ENCODE measurements at places on chromosomes 3 and 15. TPM values are rescaled to one million over a fixed set of nuclear protein-coding genes. Genes with fewer than 3 reads are reported as not detected.

FBN1 gene
- total RNA-seq = 75.2 TPM

ABHD2 gene
- total RNA-seq = 32.9 TPM

DNA sequence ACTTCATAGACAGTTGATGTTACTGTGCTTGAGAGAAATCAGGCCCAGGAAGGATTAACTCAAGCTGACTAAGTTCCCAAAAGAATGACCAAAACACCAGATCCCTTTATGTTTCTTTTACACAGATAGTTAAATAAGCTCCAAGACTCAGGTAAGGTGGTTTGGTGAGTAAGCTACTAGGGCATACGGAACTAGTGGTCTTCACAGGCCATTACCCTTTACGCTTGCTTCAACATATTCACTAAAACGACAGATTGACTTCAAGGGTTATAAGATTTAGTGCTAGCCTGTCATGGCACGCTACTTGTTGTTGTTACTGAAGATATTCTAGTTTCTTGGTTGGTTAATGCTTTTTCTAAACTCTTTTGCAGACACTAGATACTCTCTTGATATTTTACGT is 369.3 kb downstream of the LPP start:
- no peak for DNase-seq

- no peak for DNase-seq
These were observed 16.0 kb downstream of the TNK2 start for GRCh38 chr3:195892105-195893043.

CATSPER2 gene
- 0.17 TPM for total RNA-seq

DNA sequence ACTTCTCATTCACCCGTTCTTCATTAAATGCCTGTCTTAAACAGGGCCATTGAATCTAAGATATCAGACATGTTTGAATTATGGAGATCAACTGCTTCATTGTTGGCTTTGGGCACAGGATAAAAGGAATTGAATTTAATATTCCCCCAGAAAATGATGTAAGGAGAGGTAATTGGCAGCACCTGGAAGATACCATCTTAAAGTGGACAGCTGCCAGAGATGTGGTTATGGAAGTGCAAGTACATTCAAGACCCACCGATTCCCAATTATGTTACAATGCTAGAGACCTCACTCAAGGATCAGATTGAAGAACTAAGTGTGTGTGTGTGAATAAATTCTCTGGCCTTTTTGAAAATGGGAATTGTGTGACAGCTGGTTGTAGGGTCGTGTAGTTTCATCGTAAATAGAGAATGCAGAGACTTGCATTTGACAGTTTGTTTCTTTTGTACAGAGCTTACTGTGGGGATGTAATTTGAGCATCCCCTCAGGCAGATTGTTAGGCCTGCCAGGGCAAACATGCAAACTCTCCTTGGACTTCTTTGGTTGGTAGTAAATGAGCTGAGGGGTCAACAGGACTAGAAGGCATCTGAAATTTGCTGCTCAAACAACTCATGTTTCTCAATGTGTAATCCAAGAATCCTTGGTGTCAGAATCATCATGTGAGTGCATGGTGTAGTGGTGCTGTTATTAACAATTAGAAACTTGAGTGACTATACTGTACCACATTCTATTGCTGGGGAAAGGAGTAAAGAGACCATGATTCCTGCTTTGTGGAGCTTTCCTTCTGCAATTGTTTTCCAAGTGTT is 359.2 kb upstream of the THRB start:
- DNase-seq = no peak

DNA sequence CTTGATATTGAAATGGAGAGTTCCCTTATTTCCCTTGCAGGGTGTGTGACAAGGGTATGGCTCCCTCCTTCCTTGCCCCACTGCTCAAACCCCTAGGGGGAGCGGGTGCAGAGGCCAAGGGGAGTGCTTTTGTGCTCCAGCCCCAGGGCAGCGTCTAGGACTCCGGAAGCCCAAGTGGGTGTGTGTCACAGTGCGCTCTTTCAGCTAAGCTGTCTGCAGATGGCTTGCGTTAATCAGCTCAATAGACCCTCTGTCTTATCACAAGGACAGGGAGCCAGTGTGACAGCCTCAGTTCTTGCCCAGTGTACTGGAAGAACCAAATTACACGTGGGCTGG is 523.6 kb upstream of the LMCD1 start:
- no peak for DNase-seq

- no peak for DNase-seq
These were observed 616.1 kb downstream of the OTOL1 start for GRCh38 chr3:162112719-162113118.

TIMMDC1 gene
- 85.3 TPM for total RNA-seq

CCR3 gene
- not detected for total RNA-seq

- no peak for DNase-seq
These were observed 75.3 kb upstream of the LEKR1 start for GRCh38 chr3:156750874-156751245.

- no peak for DNase-seq
These were observed 38.3 kb downstream of the SLC6A6 start for GRCh38 chr3:14440531-14441239.

- no peak for DNase-seq
These were observed 27.3 kb upstream of the CCDC50 start for GRCh38 chr3:191301782-191302411.

DNA sequence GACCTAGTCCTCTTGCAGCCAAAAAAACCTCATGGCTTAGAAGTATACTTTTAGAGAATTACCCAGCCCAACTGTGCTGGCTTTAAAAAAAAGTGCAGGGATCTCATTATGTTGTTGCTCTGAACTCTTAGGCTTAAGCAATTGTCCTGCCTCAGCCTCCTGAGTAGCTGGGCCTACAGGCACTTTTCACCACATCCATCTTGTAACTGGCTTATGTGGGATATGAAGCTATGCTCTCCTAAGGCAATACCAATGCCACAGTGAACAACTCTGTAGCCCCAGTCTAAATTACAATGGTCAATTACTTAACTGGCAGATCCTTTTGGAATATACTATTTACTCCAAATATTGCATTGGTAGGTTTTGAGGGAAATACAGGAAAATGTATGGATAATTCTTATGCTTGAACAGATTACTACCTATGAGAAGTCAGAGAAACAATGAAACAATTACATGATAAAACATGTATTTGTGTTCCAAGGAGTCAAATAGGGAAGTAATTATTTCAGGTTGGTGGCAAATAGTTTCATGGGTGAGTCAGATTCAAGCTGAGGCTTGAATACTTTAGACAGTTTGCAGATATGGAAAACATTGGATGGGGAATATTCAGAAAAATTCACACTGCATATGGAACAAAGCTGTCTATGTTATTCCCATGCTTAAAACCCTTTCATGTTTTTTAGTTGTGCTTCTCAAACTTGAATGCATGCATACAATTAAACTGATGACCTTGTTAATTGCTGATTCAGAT is 34.6 kb upstream of the GPR149 start:
- DNase-seq = no peak

DNA sequence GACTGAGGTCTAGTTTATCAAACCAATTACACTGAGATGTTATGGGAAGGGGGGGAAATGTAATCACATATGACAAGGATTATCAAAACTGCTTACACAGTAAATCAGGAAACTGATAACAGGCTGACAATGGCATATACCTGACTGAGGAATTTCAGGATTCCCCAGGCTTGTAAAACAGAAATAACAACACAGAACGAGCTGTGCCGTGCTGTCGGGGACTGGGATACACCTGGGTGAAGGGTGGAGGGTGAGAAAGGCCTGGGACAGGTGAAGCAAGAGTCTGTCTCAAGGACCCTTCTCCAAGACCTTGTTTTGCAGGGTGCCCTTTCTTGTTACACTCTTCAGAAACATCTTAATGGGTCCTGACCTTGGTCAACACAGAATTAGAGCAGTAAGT is 29.4 kb downstream of the RORA start:
- no peak for DNase-seq

DNA sequence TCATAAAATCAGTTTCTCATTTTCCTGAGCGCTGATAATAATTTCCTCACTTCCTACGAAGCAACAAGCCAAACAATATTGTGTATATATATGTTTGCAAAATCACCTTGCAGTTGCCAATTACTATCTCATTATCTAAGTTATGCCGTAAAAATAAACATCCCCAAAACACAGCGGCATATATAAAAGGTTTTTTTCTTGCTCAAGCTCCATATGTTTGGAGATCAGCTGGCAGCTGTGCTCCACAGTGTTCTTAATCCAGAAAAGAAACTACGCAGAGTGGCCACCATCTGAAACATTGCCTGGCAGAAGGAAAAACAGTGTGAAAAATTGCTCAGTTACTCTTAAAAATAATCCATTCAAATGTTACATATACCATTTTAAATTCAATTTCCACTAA is 951.4 kb downstream of the PLOD2 start:
- no peak for DNase-seq

- no peak for DNase-seq
These were observed 289.7 kb upstream of the DCBLD2 start for GRCh38 chr3:99191186-99191585.

DNA sequence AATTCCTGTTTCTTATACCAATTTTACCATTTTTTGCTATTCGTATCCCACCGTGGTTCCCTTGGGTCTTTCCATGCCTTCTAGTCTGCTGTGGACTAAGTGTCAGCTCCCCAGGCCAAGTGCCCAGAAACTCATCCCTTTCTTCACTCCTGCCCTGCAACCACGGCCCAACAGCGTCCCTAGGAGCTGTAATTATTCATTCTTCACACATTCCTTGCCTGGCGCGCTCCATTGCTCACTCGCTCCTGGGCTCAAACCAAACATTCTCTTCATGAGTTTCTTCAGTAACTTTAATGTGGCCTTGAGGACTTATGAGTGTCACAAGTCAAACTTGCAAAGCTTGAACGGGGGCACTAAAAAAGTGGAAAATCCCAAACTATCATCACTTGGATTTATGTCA is 15.7 kb downstream of the GABRB3 start:
- no peak for DNase-seq

CP gene
- not detected for total RNA-seq

- DNase-seq = no peak
These were observed 148.9 kb downstream of the DNAJB8 start for GRCh38 chr3:128317698-128318231.

HHLA2 gene
- total RNA-seq = not detected

DNA sequence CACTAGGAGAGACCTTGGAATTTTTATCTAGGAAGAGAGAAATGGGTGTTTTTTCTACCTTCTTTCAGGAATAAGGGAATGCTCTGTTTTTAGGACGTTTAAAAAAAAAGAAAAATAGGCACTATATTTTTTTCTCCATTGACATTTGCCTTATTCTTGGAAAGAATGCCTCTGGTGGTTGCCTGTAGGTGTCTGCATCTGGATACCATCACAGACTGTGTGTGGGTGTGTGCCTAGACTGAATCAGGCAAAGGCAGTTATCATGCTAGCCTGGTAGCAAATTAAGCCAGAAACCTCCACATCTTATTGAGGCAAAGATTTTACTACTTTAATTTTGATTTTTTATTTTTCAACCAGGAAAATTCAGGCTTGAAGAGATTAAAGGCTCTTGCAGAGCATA is 513.6 kb upstream of the KCNMB2 start:
- no peak for DNase-seq
